ENCODE measurements at places on chromosomes 11 and 22.

DNA sequence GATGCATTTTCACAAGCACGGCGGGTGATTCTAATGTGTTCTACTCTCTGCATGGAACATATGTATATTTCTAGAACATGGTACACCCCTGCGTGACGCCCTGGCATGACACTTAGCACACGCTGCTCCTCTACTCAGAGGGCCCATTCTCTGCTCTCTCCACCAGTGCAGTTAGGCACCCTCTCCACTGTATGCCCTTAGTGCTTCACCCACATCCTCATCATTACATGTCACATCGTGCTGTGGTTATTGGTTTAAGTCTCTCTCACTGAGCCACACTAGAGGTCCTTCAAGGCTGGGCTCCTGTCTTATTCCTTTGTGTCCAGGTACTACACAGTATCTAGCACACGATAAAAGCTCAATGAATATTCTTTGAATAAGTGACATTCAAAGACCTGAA, 16.7 kb downstream of the TMPRSS13 start:
- no peak for DNase-seq

DNA sequence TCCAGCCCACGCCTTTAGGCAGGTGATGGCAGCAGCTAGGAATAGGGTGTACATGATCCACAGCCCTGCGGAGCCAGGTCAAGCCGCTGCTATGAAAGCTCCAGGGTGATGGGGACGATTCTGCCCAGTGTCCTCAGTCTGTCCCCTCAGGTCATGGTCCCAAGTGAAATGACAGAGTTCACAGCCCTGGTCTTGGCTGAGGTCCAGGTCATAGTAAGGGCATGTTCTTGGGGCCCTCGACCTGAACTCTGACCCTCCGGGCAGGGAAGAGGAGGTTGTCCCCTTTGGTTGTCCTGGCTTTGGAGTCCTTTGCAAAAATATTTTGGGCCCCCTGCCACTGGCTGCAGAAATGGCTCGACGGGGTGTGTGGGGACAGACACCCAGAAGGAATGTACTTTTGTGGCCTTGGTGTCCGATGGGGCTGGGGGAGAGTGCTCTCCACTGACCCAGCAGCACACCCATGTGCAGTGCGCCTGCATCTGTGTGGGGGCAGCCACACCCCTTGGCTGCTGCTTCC, 7.3 kb downstream of the C22orf31 start:
- DNase-seq: no peak

- DNase-seq: no peak
These were observed 15.8 kb downstream of the VPS37C start for GRCh38 chr11:61145228-61146005.

GRCh38 chr11:11691296-11692151, 69.7 kb upstream of the GALNT18 start:
- peak; percentile 97 for DNase-seq

All from NCI-H69 (cell line).